ENCODE measurements at places on chromosomes 6 and 20.

- DNase-seq: no peak
Measured at GRCh38 chr6:116073765-116074440, 13.2 kb upstream of the FRK start.

DNA sequence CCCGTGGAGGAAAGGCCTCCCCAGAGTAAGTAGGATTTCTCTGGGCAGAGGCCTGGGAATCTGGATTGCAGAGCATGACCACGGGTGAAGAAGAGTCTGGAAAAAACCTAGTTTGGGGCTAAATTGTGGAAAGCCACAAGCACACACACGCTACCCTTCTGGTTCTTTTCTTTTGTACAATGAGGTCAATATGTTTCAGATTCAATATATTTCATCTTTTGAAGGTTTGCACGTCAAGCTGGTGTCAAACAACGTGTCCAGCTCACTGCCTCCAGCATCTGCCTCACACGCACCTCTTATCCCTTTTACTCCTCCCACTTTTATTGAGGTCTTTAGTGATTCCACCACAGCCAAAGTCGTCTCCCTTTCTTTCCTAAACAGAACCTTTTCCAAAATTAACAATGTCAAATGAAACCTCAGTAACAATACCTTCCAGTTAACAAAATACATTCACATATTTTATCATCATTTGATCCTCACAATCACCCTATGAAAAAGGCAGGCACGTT lies 773 bp upstream of the EPB41L2 start:
- DNase-seq: no peak

DNA sequence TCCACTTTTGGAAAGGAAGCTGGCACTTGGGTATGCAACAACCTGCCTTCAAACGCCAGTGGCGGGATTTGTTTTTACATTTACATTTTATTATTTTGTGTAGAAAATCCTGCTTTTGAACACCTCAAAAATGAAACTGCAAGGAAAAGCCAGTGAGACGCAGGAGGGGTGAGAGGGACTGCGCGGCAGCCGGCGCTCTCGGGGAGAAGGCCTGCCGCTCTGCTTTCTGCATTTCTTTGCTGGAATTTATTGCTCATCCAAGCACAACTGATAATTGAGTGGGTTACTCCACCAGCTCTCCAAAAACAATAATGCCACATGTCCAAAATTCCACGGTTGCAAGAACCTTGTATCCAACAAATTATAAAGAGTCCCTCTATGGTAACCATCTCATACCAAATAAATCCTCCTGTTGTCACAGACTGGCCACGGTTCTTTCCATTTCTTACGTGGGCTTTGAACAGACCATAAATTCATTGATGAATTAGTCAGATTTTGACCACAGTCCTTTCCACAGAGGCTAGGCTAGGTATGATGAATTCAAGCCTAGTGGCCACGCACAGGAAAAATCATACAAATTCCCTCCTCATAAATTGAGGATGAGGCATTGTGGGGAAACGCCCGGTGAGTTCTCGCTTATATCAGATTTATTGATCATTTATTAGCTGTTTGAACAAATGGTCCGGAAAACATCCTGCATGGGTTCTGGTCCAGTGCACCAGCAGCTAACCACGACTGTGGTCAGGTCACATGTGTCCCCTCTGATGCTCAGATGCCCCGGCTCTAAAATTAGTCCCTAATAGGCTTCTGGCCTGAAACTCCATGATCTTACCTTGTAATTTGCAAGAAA lies 31.6 kb upstream of the FOXC1 start:
- DNase-seq: no peak

DNA sequence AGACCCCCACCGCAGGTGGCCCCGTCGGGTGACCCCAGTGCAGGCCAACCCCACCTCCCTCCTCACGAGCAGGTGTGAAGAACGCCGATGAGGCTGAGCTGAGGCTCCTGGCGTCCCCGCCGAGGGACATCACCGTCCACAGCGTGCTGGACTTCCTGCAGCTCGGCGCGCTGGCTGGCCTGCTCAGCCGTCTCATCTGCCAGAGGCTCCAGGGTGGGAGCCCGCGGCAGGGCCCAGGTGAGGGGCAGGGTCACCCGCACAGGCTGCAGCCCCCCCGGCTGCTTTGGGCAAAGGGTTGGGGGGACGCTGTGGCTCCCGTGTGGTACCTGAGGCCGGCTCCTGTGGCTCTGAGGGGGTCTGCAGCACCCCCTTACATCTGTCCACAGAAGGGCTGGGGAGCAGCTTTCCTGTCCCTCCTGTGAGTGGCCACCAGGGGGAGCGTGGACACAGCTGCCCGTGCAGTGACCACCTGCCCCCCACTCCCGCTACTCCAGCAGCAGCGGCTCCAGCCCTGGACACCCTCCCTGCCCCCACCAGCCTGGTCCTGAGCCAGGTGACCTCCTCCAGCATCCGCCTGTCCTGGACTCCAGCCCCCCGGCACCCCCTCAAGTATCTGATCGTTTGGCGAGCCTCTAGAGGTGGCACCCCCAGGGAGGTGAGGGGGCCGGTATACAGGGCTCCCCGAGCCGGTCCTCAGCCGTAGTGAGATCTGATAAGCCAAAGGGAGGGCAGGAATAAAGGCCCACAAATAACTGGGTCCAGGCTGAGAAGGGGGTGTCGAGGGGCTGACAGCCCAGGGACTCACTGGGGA lies 16.5 kb downstream of the COL20A1 start:
- no peak for DNase-seq

DNA sequence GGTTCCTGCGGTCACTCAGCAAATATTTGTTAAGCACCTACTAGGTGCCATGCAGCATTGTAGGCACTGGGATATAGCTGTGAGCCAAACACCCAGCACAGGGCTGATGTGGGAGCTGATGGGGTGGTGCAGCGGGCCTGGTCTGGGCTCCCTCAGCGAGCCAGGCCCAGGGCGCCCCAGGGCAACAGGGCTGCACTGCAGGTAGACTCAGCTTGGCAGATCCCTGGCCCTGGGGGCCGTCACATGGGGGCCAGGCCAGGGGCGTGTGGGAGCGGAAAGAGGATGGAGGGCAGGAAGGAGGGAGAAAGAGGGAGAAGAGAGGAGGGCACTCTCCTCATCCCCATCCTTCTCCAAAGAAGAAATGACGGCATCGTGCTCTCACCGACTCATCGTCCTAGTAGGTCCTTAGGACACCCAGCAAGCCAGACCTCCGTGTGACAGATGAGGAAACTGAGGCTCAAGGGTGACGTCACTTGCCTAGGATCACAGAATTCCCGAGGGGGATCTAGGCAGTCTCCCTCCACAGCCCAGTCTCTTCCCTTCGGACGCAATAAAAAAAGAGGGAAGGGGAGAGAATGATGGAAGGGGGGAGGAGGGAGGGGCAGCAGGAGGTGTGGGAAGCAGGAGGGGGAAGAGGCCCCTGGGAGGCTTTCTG lies 53.3 kb downstream of the RBM38 start:
- DNase-seq: no peak

Data from smooth muscle cell of the brain vasculature (primary cell).